ENCODE measurements at places on chromosomes 3 and 15.

DNA sequence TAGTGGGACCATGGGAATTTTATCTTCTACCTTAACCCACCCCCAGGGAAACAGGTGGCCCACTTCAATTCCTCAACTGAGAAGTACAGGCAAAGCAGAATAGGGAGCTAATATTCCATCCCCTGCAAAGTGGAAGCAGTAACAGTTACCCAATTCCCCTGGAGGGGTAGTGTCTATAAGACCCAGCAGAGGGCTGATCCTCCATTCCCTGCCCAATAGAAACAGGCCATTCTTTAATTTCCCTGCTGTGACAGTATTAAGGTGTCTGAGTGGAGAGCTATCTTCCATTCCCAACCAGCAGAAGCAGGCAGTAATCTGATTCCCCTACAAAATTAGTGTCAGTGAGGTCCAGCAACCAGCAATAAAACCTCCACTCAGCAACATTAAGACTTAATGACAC lies 219.8 kb downstream of the ULK4 start:
- no peak for DNase-seq

DNA sequence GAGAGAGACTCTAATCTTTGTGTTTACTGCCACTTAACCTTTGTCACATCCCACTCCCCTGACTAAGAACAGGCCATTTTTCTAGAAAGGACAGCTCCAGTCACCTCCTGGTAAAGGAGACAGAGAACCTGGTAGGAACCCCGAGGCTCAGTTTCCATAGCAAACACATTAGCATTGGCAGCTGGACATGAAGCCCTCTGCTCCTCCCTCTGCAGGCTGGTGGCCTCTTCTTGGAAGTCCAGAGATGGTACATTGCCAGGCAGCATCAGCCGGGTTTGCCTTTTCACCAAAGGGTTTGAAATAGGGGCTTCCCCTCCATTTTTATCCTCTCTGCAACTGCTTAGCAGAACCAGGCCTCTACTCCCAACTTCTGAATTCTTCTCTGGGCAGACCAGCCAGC lies 213.4 kb upstream of the SEMA6D start:
- no peak for DNase-seq

DNA sequence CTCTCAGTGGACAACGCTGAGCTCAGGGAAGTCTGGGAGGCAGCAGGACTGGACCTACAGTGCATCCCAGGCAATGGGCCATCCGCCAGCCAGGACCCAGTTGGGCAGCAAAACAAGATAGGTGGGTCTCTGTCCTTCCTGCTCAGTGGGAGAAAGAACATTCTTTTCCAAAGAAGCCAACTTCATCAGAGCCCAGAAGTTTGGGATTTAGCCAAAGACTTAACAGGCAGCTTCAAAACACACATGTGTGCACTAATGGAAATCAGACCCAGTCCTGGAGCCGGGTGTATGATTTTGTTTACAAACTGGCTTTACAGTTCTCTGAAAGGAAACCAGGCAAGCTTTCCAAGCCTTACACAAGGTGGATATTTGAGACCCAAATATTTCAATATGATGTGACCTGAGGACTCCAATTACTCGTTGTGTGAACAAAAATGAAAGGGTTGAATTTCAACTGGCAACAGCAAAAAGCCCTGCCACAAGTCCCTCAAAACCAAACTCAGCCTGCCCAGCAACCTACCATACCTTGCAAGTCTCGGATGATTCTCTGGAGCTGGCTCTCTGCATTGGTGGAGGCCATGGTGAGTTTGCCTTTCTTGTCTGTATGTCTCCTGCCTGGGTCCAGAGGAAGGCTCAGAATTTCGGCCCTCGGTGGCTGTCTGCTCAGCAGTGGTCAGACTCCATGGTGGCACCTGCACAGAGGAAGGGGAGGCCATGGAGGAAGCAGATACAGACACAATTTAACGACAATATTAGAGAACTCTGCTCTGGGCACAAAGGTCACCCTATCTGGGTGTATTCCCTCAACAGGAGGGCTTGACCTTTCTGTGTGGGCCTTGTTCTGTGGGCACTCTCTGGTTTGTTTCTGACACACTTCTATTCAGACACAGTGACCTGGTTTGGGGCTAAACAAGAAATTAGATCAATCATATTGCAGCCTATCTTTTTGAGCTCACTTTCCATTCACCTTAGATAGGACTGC lies 11.0 kb downstream of the FYCO1 start:
- no peak for DNase-seq

GRCh38 chr15:31332020-31332680 lies 5.5 kb downstream of the KLF13 start:
- DNase-seq: no peak

DNA sequence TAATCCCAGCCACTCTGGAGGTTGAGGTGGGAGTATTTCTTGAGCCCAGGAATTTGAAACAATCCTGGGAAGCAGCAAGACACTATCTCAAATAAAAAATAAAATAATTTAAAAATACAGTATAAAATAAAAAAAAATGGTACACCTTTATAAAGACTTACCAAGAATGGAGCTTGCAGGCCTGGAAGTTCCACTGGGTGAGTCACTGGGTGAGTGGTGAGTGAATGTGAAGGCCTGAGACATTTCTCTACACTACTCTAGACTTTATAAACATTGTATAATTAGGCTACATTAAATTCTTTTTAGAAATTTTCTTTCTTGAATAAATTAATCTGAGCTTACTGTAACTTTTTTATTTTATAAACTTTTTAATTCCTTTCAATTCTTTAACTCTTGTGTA lies 609.1 kb upstream of the BCHE start:
- no peak for DNase-seq

DNA sequence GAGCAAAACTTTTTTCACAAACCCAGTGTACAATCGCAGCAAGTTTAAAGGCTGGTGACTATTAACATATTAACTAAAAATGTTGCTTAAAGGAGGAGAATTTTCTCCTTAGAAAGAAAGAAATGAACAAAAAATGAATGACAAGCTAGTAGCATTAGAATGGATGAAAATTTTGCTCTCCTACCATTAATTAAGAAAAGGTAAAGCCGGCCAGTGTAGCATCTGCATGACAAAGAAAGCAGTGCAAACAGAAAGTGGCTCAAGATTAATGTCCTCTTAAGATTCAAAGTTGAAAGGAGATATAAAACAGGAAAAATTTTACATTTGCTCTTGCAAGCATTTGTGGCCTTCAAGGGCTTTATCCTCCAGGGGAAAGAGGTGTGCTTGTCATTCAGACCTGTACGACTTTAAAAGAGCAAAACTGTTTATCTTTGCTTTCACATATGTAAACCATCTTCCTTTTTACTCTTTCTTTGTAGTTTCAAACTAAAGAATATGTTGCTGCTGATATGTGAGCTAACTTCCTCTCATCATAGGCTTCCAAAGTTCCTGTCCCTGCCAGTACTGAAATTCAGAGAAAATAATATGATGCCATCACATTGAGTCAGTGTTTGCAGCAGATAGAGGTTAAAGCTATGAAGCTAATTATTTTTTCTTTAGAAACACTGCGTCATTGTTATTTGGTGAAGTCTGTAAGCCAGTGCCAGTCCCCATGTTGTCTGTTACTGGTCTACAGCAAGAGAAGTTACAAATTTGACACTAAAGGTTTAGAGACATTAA lies 439.1 kb upstream of the GRM7 start:
- no peak for DNase-seq

- peak; percentile 66 for DNase-seq
These were observed 21.2 kb downstream of the NGRN start for GRCh38 chr15:90286678-90287077.

DNA sequence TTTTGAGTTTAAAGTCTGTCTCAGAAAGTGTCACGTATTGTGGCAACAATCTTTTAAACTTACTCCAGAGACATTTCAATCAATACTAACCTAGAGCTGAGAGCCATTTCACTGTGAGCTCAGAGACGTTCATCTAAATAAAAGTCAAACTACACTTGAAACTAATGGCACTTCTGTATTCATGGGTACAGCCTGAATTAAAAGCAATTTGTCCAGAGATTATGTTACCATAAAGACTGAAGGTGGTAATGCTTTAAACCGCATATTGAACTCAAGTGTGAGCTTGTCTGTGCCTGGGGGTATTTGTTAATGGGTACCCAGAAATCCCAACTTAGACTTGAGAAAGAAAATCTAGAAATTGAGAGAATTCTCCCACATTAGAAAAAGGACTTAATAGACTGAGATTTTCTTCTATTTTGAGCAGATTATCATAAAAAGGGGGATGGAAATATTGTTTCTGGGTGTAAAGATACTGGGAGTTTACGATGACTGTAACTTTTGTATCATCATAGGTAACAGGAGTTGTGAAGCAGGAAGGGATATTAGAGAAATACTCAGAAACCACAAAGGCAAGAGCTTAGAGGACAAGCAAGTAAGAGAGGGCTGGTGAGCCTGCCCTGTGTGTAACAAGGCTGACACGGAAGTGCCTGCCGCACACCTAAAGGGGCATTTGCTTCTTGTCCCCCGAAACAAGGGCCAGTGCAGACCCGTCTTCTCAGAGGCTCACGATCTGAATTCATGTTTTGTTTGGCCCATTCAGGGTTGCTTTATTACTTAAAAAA lies 36.9 kb downstream of the LRIG1 start:
- no peak for DNase-seq

- no peak for DNase-seq
These were observed 23.3 kb downstream of the GRIP2 start for GRCh38 chr3:14516738-14517345.

- DNase-seq: peak; percentile 10
These were observed 18.3 kb downstream of the RTF1 start for GRCh38 chr15:41435037-41435786.

DNA sequence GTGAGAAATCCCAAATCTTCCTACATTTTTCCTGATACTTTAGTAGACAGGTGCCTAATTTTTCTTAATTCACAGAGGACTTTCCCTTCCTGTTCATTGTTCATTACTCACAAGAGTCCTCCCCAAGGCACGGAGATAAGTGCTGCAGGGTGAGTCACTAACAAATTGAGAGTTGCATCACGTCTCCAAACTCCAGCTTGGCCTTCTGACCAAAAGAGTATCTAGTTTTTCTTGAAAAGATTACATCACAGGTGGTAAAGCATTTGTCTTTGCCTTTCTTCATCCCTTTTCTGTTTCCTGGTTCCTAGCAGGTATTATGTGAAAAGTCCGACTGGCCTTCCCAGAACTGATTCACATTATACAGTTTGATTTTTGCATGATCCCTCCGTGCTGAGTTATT lies 24.9 kb upstream of the RASGRP1 start:
- DNase-seq: no peak

GRCh38 chr3:183385698-183386613 lies 42.5 kb downstream of the MCF2L2 start:
- peak; percentile 63 for DNase-seq

DNA sequence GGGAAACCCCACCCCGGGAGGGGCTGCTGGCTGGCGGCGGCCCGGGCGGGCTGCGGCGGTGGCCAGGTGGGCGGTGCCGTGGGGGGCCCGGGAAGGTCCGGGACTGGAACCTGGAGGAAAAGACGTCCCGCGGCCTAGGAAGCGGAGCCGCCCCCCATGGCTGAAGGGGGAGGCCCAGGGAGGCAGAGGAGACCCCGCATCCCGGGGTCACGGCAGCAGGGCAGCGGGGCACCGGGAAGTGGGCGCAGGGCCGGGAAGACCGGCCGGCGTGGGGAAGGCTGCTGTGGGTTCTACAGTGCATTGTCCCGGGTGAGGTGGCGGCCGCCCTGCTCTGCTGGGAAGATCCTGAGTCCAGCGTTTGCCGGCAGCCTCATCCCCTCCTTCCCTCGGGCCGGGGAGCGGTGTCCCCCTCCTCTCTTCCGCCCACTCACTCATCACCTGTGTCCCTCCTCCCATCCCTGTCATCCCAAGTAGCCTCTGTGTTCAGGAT lies 525 bp upstream of the FSTL1 start:
- no peak for DNase-seq

DNA sequence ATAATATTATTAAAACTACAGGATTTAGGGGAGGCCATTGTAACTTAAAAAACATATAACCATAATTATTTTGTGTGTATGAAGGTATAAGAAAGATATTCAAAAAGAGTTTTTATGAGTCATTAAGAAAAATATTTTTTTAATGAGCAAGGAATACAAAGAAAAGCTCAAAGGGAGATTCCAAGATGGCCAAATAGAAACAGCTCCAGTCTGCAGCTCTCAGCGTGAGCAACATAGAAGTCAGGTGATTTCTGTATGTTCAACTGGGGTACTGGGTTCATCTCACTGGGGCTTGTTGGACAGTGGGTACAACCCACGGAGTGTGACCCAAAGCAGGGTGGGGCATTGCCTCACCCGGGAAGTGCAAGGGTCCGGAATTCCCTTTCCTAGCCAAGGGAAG lies 336.1 kb downstream of the TBL1XR1 start:
- DNase-seq: no peak

DNA sequence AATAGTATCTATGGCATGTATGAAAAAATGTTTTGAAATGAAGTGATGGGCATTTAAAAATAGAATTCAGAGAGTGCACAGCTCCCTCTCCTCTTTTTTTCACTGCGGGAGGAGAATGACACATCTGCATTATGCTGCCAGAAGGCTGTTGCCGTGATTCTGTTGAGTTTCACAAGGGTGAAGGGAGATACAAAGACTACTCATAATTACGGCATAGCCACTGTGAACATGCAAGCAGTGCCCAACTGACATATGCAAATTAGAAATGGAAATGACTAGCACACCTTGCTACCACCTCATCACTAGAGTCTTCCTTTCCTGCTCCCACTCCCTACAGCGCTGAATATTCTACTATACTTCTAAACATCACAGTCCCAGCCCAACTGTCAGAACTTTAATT lies 20.1 kb downstream of the IFT57 start:
- DNase-seq: no peak

DNA sequence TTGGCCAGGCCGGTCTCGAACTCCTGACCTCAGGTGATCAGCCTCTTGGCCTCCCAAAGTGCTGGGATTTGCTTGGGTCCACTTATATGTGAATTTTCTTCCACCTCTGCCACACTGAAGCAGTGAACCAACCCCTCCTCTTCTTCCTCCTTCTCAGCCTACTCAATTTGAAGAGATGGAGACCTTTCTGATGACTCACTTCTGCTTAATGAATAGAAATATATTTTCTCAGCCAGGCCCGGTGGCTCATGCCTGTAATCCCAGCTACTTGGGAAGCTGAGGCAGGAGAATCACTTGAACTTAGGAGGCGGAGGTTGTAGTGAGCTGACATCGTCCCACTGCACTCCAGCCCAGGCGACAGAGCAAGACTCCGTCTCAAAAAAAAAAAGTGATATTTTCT lies 46.8 kb upstream of the GATM start:
- DNase-seq: no peak

GRCh38 chr3:26084629-26085028 lies 294.7 kb downstream of the OXSM start:
- no peak for DNase-seq
